GM23248 (cell line): ENCODE measurements at places on chromosomes 3 and 15.

DNA sequence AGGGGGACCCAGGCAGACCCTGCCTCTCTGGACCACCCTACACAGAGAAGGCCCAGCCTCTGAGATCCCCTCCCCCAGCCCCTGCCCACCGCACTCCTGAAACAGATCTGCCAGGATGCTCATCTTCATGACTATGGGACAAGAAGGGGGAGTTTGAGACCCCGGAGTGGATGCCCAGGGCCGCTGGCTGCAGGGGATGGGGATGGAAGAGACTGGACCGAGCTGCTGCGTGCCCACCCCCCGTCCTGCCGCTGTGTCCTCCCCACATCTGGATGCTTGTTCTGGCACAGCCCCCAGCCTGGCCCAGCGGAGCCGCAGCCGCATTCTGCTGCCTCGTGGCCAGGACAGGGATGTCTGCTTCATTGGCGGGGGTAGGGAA lies 30.3 kb upstream of the SEMA3F start:
- H3K36me3 ChIP-seq = peaks cover 2% of the 10 kb centered on the region; the same call in 1 of the 2 replicates
- no peaks in the 10 kb centered on the region for H3K27me3 ChIP-seq
- H3K4me1 ChIP-seq = 0 out of 2 replicates have a peak, but pooled peaks cover 4% of the 10 kb centered on the region

DNA sequence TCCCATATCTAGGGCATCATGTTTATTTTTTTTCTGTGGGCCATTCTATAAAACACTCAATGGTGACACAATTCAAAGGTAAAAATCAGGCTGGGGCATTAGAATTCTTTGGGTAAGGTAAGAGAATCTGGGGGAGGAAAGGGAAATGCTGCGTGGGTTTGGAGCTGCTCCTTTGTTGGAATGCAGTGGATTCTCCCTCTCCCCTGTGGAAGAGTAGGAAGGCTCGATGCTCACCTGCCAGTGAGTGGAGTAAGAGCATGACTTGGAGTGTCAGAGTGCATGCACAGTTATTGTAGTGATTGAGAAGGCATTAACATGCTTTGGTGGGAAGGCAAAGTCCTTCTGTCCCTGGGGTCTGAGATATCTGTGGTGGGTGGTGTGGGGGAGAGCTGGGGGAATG lies 280.0 kb downstream of the PDCD6IP start:
- DNase-seq = no peak
- no peak overlapping the region for H3K27ac ChIP-seq
- no peaks in the 10 kb centered on the region for H3K36me3 ChIP-seq

GRCh38 chr3:11739706-11740105 lies 96.0 kb upstream of the VGLL4 start:
- peak; percentile 33 for DNase-seq
- H3K27me3 ChIP-seq = no peaks in the 10 kb centered on the region
- H3K4me3 ChIP-seq = no peak overlapping the region
- no peaks in the 10 kb centered on the region for H3K36me3 ChIP-seq
- H3K27ac ChIP-seq = no peak overlapping the region

GRCh38 chr3:5133239-5134018 lies 11.3 kb downstream of the ARL8B start:
- no peaks in the 10 kb centered on the region for H3K36me3 ChIP-seq
- H3K4me1 ChIP-seq = peaks cover 22% of the 10 kb centered on the region
- H3K27me3 ChIP-seq = no peaks in the 10 kb centered on the region
- H3K27ac ChIP-seq = no peak overlapping the region
- no peak overlapping the region for H3K4me3 ChIP-seq
- no peak for DNase-seq

DNA sequence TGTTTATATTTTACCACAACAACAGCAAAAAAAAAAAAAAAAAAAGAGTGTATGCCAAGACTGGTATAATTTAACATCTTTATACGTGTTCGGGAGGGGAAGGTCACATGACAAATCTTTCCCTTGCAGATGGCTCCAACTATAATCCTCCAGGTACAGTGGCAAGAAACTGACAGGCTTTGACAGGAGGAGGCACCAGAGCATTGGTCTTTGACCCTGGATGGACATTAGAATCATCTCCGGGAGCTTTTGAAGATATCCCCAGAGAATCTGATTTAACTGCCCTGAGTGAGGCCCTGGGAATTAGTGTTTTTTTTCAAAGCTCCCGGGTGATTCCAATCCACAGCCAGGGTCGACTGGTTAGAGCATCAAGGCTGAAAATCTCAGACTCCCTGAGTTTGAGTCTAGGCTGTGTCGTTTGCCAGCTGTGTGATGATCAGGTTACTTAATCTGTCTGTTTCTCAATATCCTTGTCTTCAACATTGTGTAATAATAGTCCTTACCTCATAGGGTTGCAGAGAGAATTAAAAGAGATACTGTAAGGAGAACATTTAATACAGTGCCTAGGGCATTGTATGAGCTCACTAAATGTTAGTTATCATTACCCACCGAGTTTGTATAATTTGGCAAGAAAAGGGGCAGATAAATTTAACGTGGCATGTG lies 8.9 kb upstream of the SEMA5B start:
- H3K36me3 ChIP-seq = no peaks in the 10 kb centered on the region
- H3K27me3 ChIP-seq = peaks cover 36% of the 10 kb centered on the region
- H3K4me1 ChIP-seq = peaks cover 7% of the 10 kb centered on the region; the same call in 1 of the 2 replicates

DNA sequence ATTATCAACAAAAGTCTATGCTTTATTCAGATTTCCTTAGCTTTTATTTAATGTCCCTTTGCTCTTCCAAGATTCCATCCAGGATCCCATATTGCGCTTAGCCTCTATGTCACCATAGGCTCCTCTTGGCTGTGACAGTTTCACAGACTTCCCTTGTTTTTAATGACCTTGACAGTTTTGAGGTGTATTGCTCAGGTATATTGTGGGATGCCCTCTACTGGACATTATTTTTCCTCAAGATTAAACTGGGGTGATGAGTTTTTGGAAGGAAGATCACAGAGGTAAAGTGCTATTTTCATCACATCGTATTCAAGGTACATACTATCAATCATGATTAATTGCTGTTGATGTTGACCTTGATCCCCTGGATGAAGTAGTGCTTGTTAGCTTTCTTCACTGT lies 99.1 kb upstream of the SMAD3 start:
- H3K27ac ChIP-seq = no peak overlapping the region
- H3K4me1 ChIP-seq = no peaks in the 10 kb centered on the region
- no peaks in the 10 kb centered on the region for H3K27me3 ChIP-seq
- no peaks in the 10 kb centered on the region for H3K36me3 ChIP-seq

- H3K36me3 ChIP-seq = peaks cover 30% of the 10 kb centered on the region; the same call in 1 of the 2 replicates
- no peaks in the 10 kb centered on the region for H3K27me3 ChIP-seq
- H3K4me1 ChIP-seq = no peaks in the 10 kb centered on the region
Observed at GRCh38 chr15:77208241-77208640, 137.3 kb upstream of the TSPAN3 start.

GRCh38 chr15:28912422-28912821 lies 26.6 kb downstream of the APBA2 start:
- H3K4me1 ChIP-seq = no peaks in the 10 kb centered on the region
- no peaks in the 10 kb centered on the region for H3K36me3 ChIP-seq
- no peak overlapping the region for H3K4me3 ChIP-seq
- DNase-seq = no peak
- H3K27me3 ChIP-seq = peaks cover 10% of the 10 kb centered on the region

GRCh38 chr3:13201851-13202250 lies 128.6 kb upstream of the IQSEC1 start:
- no peaks in the 10 kb centered on the region for H3K36me3 ChIP-seq
- peaks cover 20% of the 10 kb centered on the region for H3K27me3 ChIP-seq
- H3K27ac ChIP-seq = no peak overlapping the region
- no peaks in the 10 kb centered on the region for H3K4me1 ChIP-seq

GRCh38 chr15:35209838-35210237 lies 124.7 kb upstream of the NANOGP8 start:
- no peak overlapping the region for H3K27ac ChIP-seq
- H3K27me3 ChIP-seq = no peaks in the 10 kb centered on the region
- H3K4me1 ChIP-seq = no peaks in the 10 kb centered on the region
- no peaks in the 10 kb centered on the region for H3K36me3 ChIP-seq
- no peak overlapping the region for H3K4me3 ChIP-seq
- no peak for DNase-seq

- no peak overlapping the region for H3K4me3 ChIP-seq
- H3K36me3 ChIP-seq = no peaks in the 10 kb centered on the region
- no peak for DNase-seq
- no peak overlapping the region for H3K27ac ChIP-seq
- peaks cover 72% of the 10 kb centered on the region for H3K27me3 ChIP-seq
- no peaks in the 10 kb centered on the region for H3K4me1 ChIP-seq
Observed at GRCh38 chr15:98635848-98636247, 12.5 kb upstream of the IGF1R start.

DNA sequence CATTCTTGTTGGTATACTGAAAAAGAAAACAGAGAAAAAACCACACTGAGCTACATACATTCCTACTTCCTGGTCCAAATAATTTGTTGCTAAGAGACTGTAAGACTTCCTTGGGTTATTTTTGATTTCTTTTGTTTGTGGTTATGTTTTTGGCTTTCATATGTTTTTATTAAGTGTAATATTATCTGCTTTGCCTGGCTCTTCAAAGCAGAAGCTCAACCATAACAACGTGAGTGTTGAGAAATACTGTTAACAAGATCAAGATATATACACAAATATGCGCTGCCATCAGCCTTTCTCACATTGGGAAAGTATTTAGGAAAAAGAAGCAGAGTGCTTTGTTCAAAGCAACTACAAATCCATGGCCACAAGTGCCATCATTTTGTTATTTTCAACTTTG lies 556.2 kb upstream of the CBLB start:
- peaks cover 45% of the 10 kb centered on the region for H3K4me1 ChIP-seq
- no peaks in the 10 kb centered on the region for H3K27me3 ChIP-seq
- peak overlapping the region; percentile 30; the same call in 1 of the 2 replicates for H3K4me3 ChIP-seq
- no peaks in the 10 kb centered on the region for H3K36me3 ChIP-seq
- H3K27ac ChIP-seq = peak overlapping the region; percentile 42
- DNase-seq = peak; percentile 57

DNA sequence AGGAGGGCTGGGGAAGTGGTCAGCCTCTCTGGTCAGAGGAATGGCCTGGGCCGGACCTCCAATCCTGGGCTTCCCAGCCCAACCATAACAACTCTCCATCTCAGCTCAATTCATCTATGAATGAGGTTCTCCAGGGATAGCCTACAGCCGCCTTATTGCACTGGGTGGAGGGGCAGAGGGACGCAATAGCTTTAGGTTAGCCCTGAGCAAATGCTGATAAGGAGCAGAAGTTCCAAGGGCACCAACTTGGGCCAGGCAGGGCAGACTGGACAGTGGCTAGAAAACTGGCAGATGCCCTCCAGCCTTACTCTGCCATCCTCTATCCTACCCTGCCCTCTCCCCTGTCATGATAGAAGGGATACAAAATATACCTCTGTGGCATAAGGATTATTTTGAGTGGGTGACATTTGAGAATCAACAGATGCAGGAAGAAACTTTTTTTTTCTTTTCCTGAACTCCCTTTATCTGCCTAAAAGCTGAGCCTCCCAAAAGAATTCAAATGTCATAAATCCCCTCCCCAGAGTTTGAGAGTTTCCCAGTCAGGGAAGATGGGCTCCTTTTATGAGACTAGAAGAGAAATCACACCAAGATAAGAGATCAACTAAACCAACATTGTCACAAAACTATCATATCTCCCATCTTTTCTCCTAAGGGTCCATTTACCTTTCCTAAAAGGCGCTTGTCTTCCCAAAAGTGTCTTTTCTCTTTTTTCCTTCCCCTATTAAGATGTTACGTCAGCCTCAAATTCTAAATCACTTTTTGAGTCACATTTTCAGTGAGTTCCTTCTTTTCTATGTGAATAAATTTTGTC lies 40.4 kb upstream of the C15orf39 start:
- no peak for DNase-seq
- no peaks in the 10 kb centered on the region for H3K36me3 ChIP-seq
- no peaks in the 10 kb centered on the region for H3K27me3 ChIP-seq
- H3K4me3 ChIP-seq = no peak overlapping the region

DNA sequence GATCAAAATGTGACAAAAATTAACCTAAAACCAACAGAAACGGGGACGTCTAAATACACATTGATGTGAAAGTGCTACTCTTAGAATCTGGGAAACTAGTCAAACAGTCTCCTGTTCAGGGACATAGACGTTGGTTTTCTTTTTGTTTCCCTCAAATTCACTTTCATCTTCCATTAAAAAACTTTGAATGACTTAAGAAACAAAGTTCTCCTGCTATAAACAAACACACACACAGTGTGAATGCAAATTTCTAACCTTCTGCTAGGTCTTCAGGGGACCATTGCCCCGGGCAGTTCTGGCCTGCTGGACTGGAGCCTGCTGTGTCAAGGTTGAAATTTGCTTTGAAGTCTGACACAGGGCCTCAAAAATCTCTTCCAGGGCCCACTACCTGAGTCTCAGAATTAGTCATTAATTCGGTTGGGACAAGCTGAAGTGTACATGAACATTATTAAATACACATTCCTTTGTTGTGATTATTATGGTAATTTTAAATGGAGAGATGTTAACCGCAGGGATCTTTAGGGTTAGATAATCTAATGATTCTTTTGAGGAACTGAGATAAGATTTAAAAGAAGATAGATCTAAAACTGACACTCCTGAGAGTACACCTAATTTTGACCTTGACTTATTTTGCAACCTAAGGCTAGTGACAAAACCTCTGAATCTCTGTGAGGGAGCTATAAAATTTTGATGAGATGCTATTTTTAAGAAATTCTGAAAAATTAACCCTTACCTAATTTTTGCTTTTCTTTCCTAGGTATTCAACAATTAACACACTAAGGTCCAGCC lies 1260.4 kb downstream of the ROBO1 start:
- H3K27ac ChIP-seq = no peak overlapping the region
- H3K27me3 ChIP-seq = no peaks in the 10 kb centered on the region
- H3K4me1 ChIP-seq = no peaks in the 10 kb centered on the region
- no peak overlapping the region for H3K4me3 ChIP-seq

GRCh38 chr3:4741404-4742307 lies 237.6 kb upstream of the BHLHE40 start:
- no peaks in the 10 kb centered on the region for H3K36me3 ChIP-seq
- H3K27me3 ChIP-seq = no peaks in the 10 kb centered on the region
- peak; percentile 94 for DNase-seq
- H3K4me3 ChIP-seq = no peak overlapping the region; the same call in 1 of the 2 replicates

GRCh38 chr15:37219211-37219701 lies 118.9 kb upstream of the MEIS2 start:
- no peak for DNase-seq
- no peak overlapping the region for H3K27ac ChIP-seq
- H3K4me3 ChIP-seq = no peak overlapping the region
- H3K36me3 ChIP-seq = no peaks in the 10 kb centered on the region

- no peaks in the 10 kb centered on the region for H3K36me3 ChIP-seq
- DNase-seq = peak; percentile 75
- peak within 1 kb of the TSS; percentile 89 for H3K4me3 ChIP-seq
- H3K4me1 ChIP-seq = peaks cover 23% of the 10 kb centered on the region
- H3K27me3 ChIP-seq = no peaks in the 10 kb centered on the region
Observed at GRCh38 chr3:184154885-184155643, at the start of gene DVL3. DVL3 (plus strand) TSS chr3:184155377; CDS start chr3:184155636, 259 bp downstream.

GRCh38 chr3:150931745-150932144 lies 26.5 kb upstream of the MINDY4B start:
- H3K4me3 ChIP-seq = no peak overlapping the region
- H3K36me3 ChIP-seq = no peaks in the 10 kb centered on the region
- no peak for DNase-seq
- peaks cover 55% of the 10 kb centered on the region for H3K27me3 ChIP-seq

GRCh38 chr3:118765636-118766305 lies 268.9 kb downstream of the IGSF11 start:
- H3K27me3 ChIP-seq = no peaks in the 10 kb centered on the region
- no peaks in the 10 kb centered on the region for H3K4me1 ChIP-seq
- no peaks in the 10 kb centered on the region for H3K36me3 ChIP-seq
- no peak for DNase-seq
